ENCODE measurements at places on chromosomes 7 and 10.
A peak's percentile ranks its signal among the peaks of the same experiment; 100 is the strongest.

DNA sequence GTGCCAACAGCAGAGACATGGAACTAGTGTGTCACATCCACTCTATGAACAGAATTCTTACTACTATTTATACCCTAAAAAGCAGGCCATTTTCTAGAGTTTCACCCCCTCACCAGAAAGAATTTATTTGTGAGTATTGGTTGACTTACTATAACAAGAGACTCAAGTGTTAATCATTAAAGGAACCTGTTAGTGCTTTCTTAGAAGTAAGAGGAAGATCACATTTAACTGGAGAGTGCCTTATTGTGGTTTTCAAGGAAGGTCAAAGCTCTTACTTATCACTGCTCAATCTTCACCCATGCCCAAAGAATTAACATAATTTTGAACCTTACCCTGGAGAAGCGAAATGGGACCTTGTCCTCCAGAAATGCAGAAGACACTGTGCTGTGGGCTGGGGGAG, 169.3 kb upstream of the PRSS1 start:
- no peak for DNase-seq

DNA sequence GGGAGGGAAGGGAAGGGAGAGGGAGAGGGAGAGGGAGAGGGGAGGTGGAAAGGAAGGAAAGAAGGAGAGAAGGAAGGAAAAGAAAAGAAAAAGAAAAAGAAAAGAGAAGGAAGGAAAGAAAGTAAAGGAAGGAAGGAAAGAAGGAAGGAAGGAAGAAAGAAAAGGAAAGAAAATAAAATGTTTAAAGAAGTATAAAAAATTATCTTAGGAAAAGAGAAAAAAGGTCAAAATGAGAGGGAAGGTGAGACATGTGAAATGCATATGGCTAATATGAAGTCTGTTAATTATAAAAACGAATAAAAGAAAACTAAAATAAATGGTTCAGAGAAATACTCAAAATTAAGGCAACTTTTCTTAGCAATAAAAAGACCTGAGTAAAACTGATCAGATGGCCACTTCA, 46.1 kb upstream of the ANLN start:
- DNase-seq: no peak

DNA sequence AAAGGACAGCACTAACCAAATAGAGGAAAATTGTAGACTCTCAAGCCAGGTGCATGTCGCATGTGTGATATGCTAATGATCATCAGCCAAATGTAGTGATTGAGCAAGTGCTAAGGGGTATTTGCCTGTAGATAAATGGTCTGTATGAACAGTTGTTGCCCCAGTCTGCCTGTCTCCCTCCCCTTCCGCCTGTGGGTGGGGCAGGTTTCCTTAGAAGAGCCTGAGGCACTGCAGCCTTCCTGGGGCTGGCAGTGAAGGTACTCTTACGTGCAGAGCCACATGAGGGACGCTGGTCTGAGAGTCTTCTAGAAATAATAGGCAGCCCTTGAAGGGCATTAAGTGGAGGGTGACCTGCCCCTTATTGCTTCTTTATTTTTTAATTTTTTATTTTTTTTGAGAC, 152.1 kb downstream of the SNX10 start:
- no peak for DNase-seq

DNA sequence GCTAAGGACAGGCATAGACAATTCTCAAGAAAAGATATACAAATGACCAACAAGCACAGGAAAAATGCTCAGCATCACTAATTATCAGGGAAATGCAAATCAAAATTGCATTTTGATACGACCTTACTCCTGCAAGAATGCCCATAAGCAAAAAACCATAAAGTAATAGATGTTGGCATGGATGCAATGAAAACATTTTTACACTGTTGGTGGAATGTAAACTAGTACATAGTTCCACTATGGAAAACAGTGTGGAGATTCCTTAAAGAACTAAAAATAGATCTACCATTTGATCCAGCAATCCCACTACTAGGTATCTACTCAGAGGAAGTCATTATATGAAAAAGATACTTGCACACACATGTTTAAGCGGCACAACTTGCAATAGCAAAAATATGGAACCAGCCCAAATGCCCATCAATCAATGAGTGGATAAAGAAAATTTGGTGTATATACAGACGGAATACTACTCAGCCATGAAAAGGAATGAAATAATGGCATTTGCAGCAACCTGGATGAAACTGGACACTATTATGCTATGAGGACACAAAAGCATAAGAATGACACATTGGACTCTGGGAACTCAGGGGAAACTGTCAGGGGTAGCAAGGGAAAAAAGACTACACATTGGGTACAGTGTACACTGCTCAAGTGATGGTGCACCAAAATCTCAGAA, 59.3 kb downstream of the DGKI start:
- DNase-seq: no peak

- DNase-seq: no peak
Measured at GRCh38 chr10:63759335-63759734, 238.1 kb downstream of the REEP3 start.

GRCh38 chr7:90923541-90923997, 327.4 kb downstream of the CDK14 start:
- no peak for DNase-seq

GRCh38 chr10:1323951-1324350, 267.8 kb downstream of the WDR37 start:
- no peak for DNase-seq

GRCh38 chr10:27792216-27792615, 46.6 kb upstream of the MKX start:
- no peak for DNase-seq

GRCh38 chr10:7007600-7008190, 403.1 kb downstream of the SFMBT2 start:
- no peak for DNase-seq

DNA sequence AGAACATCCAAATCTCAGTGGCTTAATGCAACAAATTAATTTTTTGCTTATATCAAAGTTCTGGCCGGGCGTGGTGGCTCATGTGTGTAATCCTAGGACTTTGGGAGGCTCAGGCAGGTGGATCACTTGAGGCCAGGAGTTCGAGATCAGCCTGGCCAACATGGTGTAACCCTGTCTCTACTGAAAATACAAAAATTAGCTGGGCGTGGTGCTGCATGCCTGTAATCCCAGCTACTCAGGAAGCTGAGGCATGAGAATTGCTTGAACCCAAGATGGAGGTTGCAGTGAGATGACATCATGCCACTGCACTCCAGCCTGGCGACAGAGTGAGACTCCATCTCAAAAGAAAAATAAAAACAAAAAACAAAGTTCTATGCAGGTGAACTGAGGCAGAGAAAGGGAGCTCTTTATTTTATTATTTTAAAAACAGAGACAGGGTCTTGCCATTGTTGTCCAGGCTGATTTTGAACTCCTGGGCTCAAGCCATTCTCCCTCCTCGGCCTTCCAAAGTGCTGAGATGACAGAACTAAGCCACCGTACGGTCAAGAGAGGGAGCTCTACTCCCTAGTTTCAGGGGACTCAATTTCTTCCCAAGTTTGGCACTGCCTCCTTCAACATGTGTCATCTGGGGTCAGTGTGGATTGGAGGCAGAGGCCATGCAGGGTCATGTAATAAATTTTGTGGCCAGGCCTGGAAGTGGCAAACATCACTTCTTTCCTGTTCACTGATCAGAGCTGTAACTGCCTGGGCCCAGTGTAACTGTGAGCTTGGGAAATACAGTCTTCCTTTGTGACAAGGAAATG, 2.4 kb downstream of the ADCK2 start:
- DNase-seq: peak; percentile 79

DNA sequence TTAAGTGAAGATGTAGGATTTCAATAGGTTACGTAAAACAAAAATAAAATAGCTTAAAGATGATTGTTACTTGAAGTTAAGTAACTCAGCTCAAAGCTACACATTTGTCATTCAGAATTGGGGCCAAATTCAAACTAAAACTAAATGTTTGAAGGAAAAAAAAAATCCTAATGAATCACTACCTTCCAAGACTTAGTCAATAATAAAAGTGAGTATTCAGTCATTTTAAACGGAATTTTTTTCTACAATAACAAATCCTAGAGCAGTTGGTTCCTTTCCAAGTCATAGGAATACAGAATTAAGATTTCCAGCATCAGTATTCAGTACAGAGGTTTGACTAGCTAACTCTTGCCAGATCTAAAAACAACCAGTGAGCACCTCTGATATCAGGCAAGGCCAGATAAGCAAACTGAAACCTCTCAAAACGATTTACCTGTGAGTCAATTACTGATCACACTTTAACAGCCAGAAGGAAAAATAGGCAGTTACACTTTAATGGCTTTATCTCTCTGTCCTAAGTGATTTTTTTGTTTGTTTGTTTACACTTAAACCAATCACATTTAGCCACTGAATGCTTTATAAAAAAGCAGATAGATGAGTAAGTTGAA, 669.8 kb upstream of the ANKRD30A start:
- DNase-seq: no peak

DNA sequence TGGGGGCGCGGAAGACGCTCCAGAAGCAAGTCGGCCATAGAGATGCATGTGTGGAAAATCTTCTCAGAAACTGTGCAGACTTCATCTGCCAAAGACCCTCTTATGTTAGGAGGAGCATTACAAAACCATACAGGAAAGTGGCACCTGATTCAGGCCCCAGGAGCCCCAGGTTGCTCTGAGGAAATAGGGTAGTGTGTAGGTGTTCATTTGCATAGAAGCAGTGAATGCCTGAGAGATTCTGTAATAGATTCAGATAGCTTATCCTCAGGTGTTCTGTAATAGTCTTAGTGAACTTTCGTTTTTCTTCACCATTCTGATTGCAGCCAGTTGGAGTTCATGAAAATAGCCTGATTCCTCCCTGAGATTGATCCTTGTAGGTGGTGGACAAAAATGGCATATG, 106.4 kb upstream of the GJD4 start:
- DNase-seq: no peak

- no peak for DNase-seq
Measured at GRCh38 chr7:70631718-70632117, 500.2 kb upstream of the GALNT17 start.

DNA sequence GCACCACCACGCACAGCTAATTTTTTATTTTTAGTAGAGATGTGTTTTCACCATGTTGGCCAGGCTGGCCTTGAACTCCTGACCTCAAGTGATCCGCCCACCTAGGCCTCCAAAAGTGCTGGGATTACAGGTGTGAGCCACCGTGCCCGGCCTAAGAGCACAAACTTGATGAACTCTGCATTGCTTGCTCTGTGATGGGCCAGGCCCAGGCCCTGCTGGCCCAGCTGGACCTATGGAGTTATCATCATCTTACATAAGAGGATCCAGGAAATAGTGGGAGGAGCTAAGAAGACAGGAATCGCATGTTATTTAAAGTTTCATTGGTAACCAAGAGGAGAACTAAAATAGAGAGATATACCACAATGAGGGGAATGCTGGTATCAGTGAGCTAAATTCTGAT, 86.9 kb downstream of the DAGLB start:
- DNase-seq: no peak
